ENCODE measurements at places on chromosomes 5 and 9.

DNA sequence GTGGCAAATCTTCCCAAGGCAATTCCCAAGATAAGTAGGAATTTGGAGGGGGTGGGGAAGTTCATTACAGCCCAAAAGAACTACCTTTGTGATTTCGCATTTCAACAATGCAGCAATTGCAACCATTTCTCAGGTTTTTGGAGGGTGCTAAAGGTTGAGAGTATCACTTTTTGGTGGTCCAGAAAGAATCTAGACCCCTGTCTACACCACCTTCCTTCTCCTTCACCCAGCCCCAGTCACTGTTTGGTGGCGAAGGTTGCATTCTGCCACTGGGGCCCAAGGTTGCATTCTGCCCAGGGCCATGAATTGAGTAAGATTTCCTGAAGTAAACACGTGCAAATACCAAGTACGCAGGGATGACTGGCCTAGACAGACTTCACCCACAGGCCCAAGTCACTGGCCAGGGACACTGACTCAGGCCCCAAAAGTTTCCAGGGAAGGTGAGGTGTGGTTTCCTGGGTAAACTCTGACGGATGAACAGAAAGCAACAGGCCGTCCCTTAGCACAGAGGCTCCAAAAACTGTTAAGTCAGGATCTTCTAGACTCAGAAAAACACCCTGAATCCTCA is 5.7 kb downstream of the PDE6A start:
- no peak for DNase-seq

DNA sequence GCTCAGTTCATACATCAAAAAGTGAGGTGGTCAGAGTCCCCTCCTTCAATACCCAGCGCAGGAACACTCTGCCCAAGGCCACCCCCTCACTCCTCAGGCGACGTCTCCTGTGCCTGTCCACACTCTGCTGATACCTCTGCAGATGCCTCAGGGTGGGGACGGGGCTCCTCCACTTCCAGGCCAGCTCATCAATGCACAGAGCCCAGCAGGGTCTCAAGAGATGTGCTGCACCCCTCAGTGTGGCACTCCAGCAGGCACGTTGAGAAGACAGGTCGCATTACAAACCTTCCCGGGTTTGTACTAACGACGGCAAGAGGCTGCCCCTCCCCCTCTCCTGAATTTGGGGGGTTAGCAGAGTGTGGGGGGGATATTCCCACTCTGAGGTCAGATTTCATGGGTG is 128.5 kb downstream of the ZNF354C start:
- no peak for DNase-seq

GRCh38 chr5:22968386-22968785 is 115.2 kb upstream of the CDH12 start:
- no peak for DNase-seq

GRCh38 chr9:4344946-4345345 is 45.1 kb upstream of the GLIS3 start:
- DNase-seq: no peak

DNA sequence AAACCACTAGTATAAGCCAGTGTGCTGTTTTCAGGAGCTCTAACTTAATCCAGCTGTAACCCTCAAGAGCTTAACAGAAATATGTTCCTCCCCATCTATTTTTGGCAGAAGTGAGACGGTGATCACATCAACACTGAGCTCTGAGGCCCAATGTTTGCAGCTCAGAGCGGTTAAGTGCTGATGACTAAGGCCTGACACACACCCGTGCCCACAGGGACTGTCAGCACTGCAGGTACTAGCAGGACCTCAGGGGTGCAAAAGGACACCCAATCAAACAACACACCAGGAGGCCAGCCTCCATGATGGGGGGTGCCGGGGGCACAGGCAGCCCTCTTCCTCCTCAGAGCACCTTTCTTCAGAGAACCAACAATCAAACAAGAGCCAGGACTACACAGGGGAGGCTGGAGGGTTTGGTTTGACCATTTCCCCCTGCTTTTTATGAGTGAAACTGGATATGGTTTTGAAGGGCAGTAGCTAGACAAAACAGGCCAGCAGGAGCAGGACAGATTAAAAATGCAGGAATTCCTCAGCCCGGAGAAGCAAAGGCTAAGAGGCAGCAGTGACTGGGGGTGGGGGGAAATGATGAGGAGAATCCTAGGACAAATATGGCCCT is 61.3 kb downstream of the RAPGEF1 start:
- no peak for DNase-seq

DNA sequence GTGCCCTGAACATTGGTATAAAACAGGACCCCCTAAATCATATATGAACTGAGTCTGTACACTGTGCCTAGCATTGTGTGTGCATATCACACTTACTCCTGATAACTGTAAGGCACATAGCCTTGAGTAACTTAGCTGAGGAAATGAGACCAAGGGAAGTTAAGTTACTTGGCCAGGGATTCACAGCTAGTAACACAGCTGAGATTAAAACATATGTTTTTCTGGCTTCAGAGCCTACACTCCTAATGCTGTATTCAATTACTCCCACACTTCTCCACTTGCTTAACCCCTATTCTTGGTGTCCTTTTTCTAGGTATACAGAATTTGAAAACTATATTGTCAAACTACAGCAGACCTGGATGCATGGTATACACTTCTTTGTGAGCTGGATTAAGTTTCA is 12.8 kb downstream of the GHR start:
- no peak for DNase-seq

DNA sequence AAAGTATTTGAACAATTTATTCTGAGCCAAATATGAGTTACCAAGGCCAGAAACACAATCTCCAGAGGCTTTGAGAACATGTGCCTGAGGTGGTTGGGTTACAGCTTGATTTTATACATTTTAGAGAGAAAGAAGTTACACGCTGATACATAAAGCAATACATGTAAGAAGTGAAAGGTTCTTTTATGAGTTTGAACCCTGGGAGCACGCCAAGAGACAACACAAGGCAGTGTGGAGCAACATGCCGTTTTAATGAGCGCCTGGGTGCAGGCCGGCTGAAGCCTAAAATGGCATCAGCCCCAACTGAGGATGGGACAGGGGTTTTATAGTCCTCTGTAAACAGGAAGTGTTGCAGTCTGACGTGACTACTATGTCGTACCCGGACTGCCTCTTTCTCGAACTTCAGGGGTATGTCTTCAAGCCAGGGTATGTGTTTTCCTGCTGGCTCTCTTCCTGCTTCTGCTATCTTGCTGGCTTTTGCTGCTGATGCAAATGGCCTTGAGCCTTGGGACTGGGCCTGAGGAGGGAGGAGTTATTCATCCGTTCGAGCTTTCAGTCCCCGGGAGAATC is 193.7 kb downstream of the CYLC2 start:
- no peak for DNase-seq
